ENCODE measurements at places on chromosomes 11 and 22.
A peak's percentile ranks its signal among the peaks of the same experiment; 100 is the strongest.

DNA sequence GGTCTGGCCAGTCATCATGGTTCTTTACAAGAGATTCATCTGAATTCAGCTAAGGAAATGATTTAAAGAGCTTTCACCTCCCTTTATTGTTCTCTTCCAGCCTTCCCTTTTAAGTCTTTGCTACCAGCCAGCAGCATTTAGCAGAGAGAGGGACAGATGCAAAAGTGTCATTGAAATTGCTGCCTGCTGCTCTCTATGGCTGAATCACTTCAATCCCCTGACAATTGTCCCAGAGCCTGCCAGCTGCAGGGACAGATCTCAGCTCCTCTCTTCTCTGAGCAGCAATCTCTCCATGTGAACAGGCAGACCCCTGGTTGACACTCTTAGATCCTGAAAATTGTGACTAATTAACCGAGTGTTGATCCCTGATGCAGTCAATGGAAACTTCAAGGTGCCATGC, 816.9 kb upstream of the CCDC90B start:
- DNase-seq, result no peak

DNA sequence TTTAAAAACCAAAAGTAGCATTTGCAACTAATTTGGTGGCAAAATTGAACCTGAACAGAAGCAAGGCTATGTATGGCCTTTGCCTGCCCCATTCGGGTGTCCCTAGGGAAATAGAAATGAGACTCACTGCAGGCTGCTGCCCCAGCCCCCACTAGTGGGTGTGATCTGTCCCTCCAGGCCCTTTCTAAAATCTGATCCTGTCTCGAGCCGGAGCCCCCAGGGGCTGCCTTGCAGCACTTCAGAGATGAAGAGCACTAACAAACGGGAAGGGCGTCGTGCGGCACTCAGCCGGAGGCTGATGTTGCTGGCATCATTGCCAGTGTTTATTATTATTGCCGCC, 43.2 kb downstream of the CD82 start:
- DNase-seq, result no peak

- DNase-seq, result no peak
These were observed 84.9 kb upstream of the HMGXB4 start for GRCh38 chr22:35172442-35172841.

DNA sequence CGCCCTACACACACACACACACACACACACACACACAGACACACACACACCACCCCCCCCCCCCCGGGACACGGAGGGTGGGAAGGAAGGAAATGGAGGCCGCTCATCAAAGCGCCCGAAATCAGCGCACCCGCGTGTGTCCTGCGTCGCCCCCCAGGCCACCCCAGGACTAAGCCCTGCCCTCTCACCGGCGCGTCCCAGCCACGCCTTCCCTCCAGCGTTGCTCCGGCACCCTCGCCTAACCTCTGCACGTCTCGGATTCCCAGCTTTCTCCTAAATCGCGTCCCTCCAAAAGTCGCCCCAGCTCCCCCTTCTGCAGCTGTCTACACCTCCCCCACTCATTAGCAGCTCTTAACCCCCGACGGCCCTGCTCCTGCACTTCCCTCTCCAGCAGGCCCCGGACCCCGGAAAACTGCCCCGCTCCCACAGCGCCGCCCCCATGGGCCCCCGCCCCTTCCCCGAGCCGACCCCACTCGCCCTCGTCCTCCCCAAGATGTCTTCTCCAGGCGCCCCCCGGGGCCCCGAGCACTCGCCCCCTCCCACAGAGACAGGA, 557 bp downstream of the PACSIN2 start:
- no peak for DNase-seq

GRCh38 chr11:105824457-105825013, 197.5 kb downstream of the MSANTD4 start:
- no peak for DNase-seq

DNA sequence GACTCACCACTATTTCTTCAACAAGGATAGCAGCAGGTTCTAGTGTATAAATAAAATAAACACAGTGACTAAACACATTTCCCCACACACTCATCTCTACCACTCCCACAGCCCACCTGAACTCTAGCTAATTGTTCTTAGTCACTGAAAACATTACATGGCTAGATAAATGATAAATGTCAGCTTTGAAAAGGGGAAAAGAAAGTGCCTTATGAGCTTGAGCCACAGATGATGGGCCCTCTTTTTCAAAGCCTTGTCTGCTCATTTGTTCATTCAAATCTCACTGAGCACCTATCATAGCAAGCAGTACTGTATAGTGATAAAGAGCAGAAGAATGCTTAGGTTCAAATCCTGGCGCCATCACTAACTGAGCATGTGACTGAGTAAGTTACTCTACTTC, 58.3 kb downstream of the SIK3 start:
- no peak for DNase-seq

DNA sequence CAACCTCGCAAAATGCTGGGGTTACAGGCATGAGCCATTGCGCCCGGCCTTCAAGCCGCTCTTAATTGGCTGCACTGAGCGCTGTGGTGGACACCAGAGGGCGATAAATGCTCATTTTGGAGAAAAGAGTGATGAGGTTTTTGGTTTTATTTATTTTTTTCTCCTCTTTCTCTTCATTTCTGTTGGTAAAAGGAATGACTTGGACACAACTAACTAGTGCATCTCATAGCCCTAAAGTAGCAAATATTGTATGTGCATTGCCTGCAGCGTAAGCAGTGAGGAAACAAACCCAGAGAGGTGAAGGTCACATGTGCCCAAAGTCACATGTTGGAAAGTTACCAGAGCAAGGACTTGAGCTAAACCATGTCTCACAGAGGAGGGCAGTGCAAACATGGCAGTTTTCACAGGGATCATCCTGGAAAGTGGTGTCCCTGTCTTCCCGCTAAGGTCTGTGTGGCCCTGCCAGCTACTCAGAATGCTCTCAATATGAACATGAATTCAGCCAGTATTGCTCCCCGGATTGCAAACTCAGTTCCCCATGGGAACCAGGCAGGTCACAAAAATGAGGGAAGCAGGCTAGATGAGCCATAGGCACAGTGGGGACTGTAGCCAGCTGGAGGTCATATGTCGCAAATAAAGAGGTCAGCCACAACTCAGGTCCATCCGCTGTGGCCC, 8.6 kb upstream of the CD82 start:
- DNase-seq, result peak; percentile 85

- DNase-seq, result no peak
These were observed 9.2 kb upstream of the CD5 start for GRCh38 chr11:61092908-61093763.
